ENCODE measurements at places on chromosomes 2 and 18.

GRCh38 chr2:241810307-241811200 is 1.6 kb downstream of the NEU4 start:
- DNase-seq, result no peak

DNA sequence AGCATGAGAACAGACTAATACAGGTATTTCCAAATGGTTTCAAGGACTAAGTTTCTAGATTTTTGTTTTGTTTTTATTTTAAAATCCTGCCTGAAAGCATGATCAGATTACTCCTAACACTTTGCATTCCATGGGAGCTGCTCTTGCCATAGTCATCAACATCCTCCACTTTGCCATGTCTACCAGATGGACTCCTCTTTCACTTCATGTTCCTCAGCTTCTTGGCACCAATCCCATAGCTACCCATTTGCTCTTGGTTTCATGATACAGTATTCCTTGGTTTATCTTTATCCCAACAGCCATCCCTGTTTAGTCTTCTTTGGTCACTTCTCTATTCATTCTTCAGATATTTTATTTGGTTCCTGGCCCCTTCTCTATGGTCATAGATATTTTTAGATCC is 154.2 kb upstream of the CCDC195 start:
- DNase-seq, result no peak

GRCh38 chr2:85462322-85462721 is 43.8 kb downstream of the SH2D6 start:
- DNase-seq, result no peak

DNA sequence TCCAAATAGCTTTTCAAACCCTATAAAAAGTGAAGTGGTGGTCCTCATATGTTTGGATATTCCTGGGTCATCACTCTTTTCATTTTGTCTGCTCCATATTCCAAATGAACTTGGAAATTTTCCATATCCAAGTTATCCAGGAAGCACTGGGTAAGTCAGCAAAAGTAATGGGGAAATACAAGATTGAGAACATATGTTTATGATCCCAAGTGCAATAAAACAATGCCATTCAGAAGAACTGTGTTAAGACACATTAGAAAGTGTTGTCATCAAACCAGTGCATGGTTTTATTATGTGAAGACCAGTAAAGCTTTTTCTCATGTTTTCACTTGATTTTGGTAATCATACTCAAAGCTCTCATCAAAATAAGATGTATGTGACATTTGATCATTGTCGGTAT is 363.4 kb downstream of the RPRM start:
- DNase-seq, result no peak

DNA sequence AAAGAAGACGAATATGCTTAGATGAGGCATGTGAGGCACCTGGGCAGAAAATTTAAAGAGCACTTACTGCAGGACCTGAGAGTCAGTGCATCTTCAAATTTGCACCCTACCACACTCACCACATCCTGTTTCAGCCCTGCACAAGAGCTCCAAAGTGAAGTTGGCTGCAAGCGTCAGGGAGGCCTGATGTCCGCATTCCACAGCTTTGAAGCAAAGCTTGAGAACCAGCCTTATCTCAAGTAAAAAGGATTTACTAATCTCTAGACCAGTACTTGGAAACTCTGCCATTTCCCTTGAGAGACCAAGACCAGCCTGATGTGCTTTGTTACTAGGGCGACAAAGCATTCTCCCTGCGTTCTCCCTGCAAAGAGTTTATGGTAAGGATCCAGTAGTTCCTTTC is 3.4 kb upstream of the ASNSD1 start:
- no peak for DNase-seq

GRCh38 chr2:230927711-230928341 is 2.8 kb upstream of the GPR55 start:
- DNase-seq, result no peak

DNA sequence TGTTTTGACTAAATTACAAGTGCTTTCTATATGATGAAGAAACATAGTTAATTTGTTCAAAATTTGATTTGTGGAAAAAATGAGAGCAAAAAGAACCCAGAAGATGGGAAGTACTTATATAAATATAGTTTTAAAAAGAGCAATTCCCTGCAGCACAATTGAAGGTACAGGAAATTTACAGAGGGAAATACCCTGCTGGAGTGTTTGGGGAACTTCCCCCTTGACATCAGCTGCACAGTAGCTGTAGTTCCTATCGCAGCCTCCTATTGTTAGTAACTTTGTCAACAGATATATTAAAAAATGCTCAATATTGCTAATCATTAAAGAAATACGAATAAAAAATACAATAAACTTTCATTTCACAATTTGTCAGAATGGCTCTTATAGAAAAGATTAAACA is 1118.8 kb upstream of the ZEB2 start:
- DNase-seq, result no peak

DNA sequence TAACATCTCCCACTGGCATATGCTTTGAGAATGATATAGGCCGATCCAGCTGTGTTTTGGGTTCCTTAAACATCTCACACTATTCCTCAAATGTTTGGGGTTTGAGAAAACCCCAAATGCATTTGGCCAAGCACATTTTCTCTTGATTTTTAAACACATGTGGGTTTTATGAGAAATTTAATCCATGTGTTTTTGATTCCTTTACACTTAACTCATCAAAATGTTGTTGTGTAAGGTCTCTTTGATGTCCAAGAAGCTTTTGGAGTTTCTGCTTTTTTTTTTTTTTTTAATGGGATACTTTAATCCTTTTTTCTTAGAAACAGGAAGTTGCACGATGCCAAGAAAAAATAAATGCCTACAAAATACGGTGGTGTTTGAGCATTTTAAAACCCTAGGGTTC is 339.8 kb upstream of the TCF4 start:
- no peak for DNase-seq

GRCh38 chr2:173982918-173983317 is 17.7 kb upstream of the SP3 start:
- no peak for DNase-seq

DNA sequence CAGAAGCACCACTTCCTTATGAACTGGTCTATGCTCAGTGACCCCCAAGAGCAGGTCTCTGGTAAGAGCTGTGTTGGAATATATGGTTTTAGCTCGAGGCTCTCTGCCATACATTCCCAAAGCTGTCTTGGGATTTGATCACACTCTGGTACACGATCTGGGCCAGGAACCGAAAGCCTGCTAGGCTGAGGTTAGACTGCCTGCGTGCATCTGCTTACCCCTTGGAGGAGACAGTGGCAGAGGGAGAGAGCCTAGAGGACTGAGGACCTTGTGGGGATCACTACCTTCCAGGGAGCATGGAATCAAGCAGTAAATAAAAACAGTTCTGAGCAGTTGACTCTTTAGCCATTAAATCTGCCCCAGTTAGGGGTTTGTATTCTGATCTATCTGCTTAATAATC is 63.7 kb downstream of the ZNF532 start:
- no peak for DNase-seq

DNA sequence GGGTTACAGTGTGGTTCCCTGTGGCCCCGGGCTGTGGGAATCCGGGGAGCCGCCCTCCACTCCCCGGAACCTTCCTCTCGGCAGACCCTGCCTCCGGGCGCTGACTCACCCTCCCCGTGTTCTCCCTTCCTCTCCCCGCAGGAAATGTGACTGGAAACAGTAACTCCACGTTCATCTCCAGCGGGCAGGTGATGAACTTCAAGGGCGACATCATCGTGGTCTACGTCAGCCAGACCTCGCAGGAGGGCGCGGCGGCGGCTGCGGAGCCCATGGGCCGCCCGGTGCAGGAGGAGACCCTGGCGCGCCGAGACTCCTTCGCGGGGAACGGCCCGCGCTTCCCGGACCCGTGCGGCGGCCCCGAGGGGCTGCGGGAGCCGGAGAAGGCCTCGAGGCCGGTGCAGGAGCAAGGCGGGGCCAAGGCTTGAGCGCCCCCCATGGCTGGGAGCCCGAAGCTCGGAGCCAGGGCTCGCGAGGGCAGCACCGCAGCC is 59.5 kb downstream of the TNFRSF11A start:
- no peak for DNase-seq

DNA sequence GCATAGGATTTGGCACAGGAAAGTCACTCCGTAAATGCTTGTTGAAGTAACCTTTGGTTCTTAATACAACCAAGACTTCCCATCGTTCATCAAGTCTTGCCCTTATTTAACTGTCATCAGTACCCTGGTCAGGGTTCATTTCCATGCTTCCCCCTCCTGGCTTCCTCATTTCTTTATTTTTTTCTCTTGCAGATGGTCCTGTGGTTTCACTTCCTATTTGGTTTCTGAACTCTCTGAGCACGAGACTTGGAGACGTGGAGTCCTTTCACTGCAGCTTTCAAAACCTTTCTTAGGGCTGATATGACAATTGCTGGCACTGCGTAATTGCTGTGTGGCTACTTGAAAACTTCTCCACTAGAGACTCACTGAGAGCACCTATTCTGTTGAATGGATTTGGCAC is 59.9 kb upstream of the PID1 start:
- no peak for DNase-seq

DNA sequence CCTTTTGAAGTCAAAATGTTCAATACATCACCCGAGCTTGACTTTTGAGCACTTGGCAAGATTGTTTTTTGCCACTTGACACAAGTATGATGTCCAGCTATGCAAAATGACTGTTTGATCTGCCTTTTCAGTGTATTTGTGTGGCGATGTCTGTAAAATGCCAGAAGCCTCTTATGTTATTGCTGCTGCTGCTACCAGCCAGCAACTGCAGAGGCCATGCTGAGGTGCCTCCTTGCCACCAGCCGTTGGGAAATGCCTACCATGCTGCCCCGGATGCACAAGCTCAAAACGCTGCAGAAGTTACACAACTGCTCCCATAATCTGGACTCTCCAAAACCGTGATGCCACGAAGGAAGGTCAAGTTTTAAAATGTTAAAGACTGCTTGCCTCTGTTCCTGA is 80.3 kb downstream of the RTN4 start:
- DNase-seq, result no peak

DNA sequence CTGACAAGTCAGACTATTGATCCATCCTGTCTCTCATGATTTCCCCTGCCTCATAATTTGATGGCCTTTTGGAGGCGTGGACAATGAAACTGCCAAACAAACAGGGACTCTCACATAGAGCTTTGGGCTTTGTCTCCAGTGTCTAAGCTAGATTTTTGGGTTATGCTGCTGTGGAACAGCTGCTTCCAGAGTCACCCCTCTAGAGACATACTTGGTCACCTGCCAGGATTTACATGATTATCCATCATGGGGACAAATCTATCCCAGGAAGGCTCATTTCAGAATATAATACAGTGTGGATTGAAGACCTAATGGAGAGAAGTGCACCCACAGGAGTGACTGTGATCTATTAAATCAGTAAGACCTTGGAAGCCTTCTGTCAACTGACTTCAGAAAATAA is 159.6 kb downstream of the SLC8A1 start:
- DNase-seq, result no peak

DNA sequence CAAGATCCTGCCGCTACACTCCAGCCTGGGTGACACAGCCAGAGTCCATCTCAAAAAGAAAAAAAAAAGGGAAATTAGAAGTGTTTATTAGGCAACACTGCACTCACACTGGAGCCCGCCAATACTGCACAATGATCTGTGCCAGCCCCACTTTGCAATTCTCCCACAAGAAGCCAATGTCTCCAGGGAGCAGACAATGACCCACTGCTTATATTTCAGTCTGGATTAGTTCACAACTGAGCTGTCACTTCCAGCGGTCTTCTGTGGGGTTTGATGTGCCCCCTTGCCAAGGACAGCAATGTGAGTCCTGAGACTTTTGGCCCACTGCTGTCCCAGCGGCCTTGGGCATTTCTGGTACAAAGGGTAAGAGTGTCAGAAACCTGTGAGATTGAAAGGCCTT is 85.6 kb upstream of the PPM1B start:
- DNase-seq, result no peak

- DNase-seq, result no peak
Measured at GRCh38 chr2:43851011-43851980, 12.5 kb downstream of the ABCG8 start.

DNA sequence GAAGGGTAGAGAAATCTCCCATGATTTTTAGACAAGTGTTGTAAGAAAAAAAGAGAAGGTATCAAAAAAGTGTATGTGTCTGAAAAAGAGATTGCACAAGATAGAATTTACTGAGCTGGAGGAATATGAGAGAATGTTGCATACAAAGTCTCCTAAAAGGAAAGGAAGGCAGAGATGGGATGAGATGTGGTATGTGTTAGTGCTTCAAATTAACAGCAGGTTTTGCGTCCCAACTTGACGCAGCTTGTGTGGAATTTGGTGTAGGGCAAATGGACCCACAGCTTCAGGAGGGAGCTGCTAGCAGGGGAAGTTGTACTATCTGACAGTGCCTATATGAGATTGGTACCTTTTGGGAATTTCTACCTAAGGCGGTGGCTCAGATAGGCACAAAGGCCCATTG is 9.0 kb upstream of the RASGRP3 start:
- DNase-seq, result no peak

DNA sequence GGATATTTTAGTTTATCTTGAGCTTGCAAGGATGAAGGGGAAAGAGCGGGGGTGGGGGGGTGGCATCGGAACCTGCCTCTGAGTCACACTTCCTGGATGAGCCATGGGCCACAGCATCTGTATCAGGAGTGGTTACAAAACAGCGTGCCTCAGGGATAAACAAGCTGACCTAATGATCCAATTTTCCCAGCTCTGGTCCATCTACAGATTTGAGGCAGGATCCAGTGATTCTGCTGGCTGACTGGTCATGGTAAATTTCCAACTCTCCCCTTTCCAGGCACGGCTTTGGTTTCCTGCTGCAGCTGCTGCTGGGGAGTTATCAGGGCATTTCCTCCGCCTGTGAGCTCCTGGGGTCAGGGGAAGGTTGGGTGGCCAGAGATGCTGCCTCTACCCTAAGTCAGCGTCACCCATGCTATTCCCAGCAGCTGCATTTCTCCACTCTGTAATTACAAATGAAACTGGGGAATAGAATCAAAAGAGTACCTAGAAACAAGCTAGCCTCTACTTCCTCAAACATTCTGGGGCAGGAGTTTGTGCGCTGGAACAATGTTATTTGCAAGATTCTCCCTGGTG is 4.7 kb upstream of the HPCAL1 start:
- no peak for DNase-seq

- no peak for DNase-seq
Measured at GRCh38 chr18:62610701-62611411, 88.0 kb downstream of the ZCCHC2 start.

GRCh38 chr2:96816836-96817702 is 1.0 kb downstream of the CNNM3 start:
- DNase-seq, result peak; percentile 61

DNA sequence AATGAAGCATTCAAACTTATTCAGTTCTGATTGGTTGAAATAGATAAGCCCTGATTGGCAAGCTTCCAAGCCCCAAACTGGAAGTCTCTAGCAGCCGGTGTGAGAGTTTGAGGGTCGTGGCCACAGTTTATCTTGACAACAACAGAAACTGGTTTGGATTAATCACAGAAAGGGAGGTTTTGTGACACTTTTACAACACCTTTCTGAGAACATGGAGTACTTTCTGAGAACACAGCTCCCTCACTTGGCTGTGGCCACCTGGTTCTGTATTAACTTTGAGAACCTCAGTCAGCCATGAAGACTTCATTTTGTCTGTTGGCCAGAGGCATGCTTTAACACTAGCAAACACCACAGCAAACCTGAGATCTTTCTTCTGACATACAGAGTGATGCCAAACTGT is 280.7 kb upstream of the VWC2L start:
- DNase-seq, result no peak

DNA sequence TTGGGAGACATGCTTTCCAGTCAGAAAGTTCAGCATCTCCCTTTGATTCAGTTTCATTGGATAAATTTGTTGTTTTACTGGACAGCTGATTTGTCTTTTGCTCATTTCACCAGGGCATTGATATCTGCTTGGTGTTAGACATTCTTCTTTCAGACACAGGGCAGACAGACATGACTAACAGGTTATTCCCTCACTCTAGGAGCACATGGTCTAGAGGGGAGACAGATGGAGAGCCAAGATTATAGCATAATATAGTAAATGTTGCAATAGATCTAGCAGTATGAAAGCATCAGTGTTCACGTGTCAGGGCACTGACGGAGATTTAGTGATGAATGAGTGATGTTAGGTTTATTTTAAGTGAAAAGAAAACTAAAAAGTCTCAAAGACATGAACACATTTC is 187.0 kb upstream of the CYRIA start:
- no peak for DNase-seq
